ENCODE measurements at places on chromosomes 13 and 19.

DNA sequence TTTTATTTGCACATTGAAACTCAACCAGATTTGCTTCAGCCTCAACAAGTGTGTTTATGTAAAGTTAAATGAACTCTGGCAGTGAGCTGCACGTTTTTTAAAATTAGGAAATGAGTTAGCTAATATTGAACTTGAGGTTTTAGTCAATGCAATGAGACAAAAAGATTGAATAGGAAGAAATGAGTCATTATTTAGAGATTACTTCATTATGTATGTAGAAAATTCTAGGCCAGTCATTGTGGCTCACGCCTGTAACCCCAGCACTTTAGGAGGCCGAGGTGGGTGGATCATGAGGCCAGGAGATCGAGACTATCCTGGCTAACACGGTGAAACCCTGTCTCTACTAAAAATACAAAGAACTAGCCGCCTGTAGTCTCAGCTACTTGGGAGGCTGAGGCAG, 22.8 kb upstream of the CD70 start:
- no peak for DNase-seq

GRCh38 chr19:35557539-35558399, 5.7 kb downstream of the ATP4A start:
- DNase-seq = peak; percentile 15

DNA sequence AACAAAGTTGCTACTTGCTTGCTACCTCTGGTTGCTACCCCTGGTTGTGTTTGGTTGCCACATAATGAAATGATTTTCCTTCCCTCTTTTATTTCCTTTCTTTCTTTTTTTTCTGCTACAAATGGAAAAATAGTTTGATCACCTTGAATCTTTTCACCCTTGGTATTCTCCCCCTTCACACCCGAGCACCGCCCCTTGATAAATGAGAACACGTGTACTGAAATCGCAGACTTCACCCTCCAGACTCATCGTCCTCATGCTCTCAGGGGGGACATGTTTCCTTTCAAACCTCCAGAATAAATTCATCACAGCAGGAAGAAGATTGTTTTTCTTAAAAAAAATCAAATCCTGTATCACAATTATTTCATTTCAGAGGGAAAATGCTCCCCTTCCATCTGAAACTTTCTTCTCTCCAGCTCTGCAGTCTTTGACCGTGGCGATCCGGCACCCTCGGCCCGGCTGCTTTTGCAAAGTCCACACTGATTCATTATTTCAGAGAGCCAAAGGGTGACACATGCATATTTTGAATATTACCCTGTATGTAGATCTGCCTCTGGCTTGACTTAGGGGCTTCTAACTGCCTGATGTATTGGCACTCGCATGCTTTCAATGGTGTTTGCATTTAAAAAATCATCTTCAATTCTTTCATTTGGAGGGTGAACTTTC, 222.6 kb upstream of the MAB21L1 start:
- no peak for DNase-seq

GRCh38 chr13:51970349-51970748, 40.9 kb downstream of the ATP7B start:
- DNase-seq = no peak

GRCh38 chr19:55443045-55443823, at the start of gene SHISA7:
Gene SHISA7 (minus strand): TSS chr19:55443300. CDS start chr19:55442863, 437 bp downstream.
- no peak for DNase-seq

GRCh38 chr13:63842102-63842501, 2426.5 kb upstream of the PCDH20 start:
- no peak for DNase-seq
